Mesangial cell (primary cell): ENCODE measurements at places on chromosomes 12 and 14. TPM values are rescaled to one million over a fixed set of nuclear protein-coding genes. Genes with fewer than 3 reads are reported as not detected.

Gene MUCL1
- total RNA-seq, result not detected in 2 replicates

Gene WNT1
- total RNA-seq, result not detected in 2 replicates

Gene MMP17
- 3.3 and 3.9 TPM in 2 replicates for total RNA-seq

Gene SLC10A1
- total RNA-seq, result not detected in 2 replicates

Gene C12orf56
- 1.3 and 2.3 TPM in 2 replicates for total RNA-seq

Gene TOX4
- 23.3 and 34.0 TPM in 2 replicates for total RNA-seq

Gene EXOC3L4
- total RNA-seq, result 0.25 TPM in 1 of 2 replicates, not detected in the other

Gene PLEKHG3
- total RNA-seq, result 60.0 and 136 TPM in 2 replicates

Gene FERMT2
- 73.2 and 74.8 TPM in 2 replicates for total RNA-seq

Gene KRT74
- not detected in 2 replicates for total RNA-seq

Gene TMTC1
- 4.6 and 6.0 TPM in 2 replicates for total RNA-seq

Gene RIMKLB
- total RNA-seq, result 10.3 and 13.1 TPM in 2 replicates

Gene CATSPERB
- not detected in 2 replicates for total RNA-seq

Gene GRIN2B
- under 0.01 TPM in 1 of 2 replicates, not detected in the other for total RNA-seq

Gene SAMD15
- total RNA-seq, result 0.51 and 2.0 TPM in 2 replicates

Gene CMA1
- not detected in 2 replicates for total RNA-seq

Gene KLHL33
- total RNA-seq, result 0.25 TPM in 1 of 2 replicates, not detected in the other

Gene KLHL28
- total RNA-seq, result 2.6 and 5.5 TPM in 2 replicates

Gene DCAF5
- total RNA-seq, result 13.5 and 30.2 TPM in 2 replicates

Gene SLCO1A2
- total RNA-seq, result not detected in 2 replicates

Gene KRT81
- 1.0 TPM in 1 of 2 replicates, not detected in the other for total RNA-seq

Gene LRTM2
- not detected in 2 replicates for total RNA-seq

Gene TTC9
- total RNA-seq, result 4.9 and 6.5 TPM in 2 replicates

Gene C3AR1
- total RNA-seq, result 0.13 and 0.16 TPM in 2 replicates

Gene SSPN
- 2.3 and 21.3 TPM in 2 replicates for total RNA-seq

Gene ADGRD1
- total RNA-seq, result 1.6 TPM in 1 of 2 replicates, not detected in the other

Gene NID2
- 37.8 and 301 TPM in 2 replicates for total RNA-seq

Gene FSCB
- total RNA-seq, result 0.25 TPM in 1 of 2 replicates, not detected in the other

Gene CLEC6A
- not detected in 2 replicates for total RNA-seq

Gene OR4E2
- not detected in 2 replicates for total RNA-seq

Gene MIP
- 0.98 TPM in 1 of 2 replicates, not detected in the other for total RNA-seq
